Mesothelial cell of epicardium (in vitro differentiated cells): ENCODE measurements at places on chromosomes 1 and 21.

DNA sequence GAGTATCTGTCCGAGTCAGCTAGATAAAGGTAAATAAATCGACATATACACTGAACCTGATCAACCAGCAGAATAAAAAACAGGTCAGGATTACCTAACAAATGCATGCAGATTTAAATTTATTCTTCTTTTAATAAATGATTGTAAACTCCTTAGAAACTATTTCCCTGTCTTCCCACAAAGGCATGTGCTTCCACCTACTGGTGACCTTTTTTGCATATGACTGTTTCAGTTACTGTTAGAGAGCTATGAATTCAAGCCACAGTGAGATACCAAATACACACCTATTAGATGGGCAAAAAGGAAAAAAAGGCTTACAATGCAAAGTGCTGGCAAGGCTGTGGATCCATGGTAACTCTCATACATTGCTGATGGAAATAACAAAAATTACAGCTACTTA lies 957.4 kb upstream of the NCAM2 start:
- no peak for DNase-seq
- no peak overlapping the region for H3K4me3 ChIP-seq
- no peaks in the 10 kb centered on the region for H3K27me3 ChIP-seq

DNA sequence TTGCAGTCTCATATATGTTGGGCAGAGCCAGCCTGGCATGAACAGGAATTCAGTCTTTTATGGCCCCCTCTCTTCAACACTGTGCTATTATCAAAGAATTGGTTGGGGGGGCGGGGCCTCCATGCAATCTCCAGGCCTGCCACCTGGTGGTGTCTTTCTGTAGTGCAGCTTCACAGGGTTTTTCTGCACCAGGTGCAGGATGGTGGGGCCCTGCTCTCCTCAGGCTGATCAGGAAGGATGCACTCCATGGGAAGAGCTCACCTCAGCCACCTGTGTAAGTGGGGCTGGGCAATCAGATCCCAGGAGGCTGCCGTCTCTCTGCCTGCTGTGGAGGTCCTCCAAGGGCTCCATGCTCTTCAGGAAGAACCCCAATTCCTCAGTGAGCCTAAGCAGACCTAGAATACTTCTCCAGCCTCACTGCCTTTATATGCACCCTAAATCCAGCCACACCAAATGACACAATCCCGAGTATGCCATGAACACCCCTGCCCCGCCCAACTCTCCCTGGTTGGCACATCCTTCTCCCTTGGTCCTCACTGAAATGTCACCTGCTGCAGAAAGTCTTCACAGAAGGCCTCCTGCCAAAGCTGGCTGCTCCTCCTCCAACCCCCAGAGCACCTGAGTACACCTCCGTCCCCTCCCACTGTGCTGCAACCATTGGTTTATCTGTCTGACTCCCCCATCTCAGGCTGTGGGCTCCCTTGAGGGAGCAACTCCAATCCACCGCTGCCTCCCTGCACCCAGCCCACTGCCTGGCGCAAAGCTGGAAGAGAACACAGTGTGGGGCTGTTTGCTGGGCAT lies 16.5 kb downstream of the STK40 start:
- no peaks in the 10 kb centered on the region for H3K36me3 ChIP-seq
- no peaks in the 10 kb centered on the region for H3K27me3 ChIP-seq
- peaks cover 34% of the 10 kb centered on the region for H3K4me1 ChIP-seq
- no peak overlapping the region for H3K4me3 ChIP-seq
- DNase-seq, result peak; percentile 67

- H3K4me3 ChIP-seq, result no peak overlapping the region
- no peak overlapping the region for H3K27ac ChIP-seq
- peaks cover 18% of the 10 kb centered on the region for H3K4me1 ChIP-seq
- H3K36me3 ChIP-seq, result no peaks in the 10 kb centered on the region
- DNase-seq, result no peak
These were observed 37.9 kb downstream of the IL12RB2 start for GRCh38 chr1:67345556-67345955.

- no peaks in the 10 kb centered on the region for H3K36me3 ChIP-seq
- no peak overlapping the region for H3K27ac ChIP-seq
- H3K27me3 ChIP-seq, result peaks cover 23% of the 10 kb centered on the region
- no peak overlapping the region for H3K4me3 ChIP-seq
- no peaks in the 10 kb centered on the region for H3K4me1 ChIP-seq
- DNase-seq, result no peak
These were observed 65.7 kb downstream of the NPHS2 start for GRCh38 chr1:179510038-179510437.

DNA sequence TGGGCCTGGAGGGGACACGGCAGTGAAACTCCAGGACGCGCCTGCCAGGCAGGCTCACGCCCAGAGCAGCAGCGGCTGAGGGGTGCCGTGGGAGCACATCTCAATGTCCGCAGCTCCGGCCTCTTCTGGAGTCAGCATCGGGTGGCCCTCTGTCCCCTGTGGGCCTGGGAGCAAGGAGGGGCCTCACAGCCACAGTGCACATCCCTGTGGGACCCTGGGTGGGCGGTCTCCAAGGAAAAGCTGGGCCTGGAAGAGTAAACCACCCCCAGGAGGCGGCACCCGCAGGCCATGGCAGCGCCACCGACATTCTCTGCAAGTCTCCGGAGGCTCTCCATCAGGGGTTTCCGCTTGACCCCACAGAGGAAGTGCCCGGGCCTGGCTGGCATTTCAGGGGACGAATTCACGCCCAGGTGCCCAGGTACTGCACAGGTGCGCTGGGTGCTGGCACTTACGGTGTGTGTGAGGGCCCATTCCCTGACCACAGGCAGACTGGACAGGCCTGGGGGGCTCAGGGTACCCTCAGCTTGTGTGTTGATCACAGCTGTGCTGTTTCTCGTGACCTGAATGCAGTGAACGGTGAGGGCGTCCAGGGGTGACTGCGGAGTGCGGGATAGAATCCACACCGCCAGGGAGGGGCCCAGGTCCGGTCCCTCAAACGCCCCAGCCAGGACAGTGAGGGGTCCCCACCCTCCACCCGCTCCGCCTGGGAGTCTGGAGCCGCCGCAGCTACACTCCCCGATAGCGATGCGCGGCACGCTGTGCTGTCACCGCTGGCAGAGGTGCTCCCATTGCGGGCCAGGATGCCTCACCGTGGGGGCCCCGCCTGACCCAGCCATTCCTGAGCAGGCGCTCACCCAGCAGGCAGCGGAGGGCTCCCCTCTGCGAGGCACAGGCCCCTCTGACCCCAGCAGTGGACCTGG lies 16.6 kb upstream of the RNF223 start:
- H3K27ac ChIP-seq, result no peak overlapping the region
- H3K4me1 ChIP-seq, result no peaks in the 10 kb centered on the region
- H3K27me3 ChIP-seq, result no peaks in the 10 kb centered on the region
- peaks cover 11% of the 10 kb centered on the region for H3K36me3 ChIP-seq

DNA sequence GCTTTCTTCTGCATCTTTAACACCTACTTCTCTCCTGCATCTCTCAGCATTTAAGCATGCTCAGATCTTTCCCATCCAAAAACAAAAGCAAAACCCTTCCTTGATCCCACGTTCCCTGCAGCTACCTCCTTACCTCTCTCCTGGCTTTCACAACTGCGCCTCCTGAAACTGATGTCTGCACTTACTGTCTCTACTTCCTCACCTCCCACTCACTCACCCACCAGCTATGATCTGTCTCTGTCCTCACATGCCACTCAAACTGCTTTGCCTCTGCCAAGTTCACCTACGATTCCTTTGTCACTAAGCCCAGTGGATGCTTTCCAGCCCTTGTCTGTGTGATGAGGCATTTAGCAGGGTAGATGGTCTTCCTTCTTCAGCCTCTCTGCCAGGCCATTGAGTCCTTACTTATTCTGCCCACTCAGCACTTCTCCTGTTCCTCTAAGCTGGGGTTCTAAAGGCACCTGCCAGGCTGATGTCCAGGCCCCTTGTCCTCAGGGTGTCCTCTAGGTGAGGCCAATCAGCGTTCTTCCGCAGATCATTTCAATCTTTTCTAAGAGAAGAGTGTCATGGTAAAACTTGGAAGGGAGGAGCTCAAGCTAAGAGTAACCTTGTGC lies 10.0 kb upstream of the GJB3 start:
- no peaks in the 10 kb centered on the region for H3K4me1 ChIP-seq
- H3K36me3 ChIP-seq, result no peaks in the 10 kb centered on the region
- H3K27ac ChIP-seq, result no peak overlapping the region
- H3K4me3 ChIP-seq, result no peak overlapping the region

- no peaks in the 10 kb centered on the region for H3K27me3 ChIP-seq
- H3K36me3 ChIP-seq, result peaks cover 17% of the 10 kb centered on the region
- DNase-seq, result no peak
- H3K27ac ChIP-seq, result peak overlapping the region; percentile 10
- H3K4me1 ChIP-seq, result peaks cover 16% of the 10 kb centered on the region
These were observed 15.2 kb downstream of the ADSS2 start for GRCh38 chr1:244436336-244437085.

- DNase-seq, result no peak
- no peak overlapping the region for H3K4me3 ChIP-seq
- peaks cover 58% of the 10 kb centered on the region for H3K4me1 ChIP-seq
- peak overlapping the region; percentile 45 for H3K27ac ChIP-seq
- H3K36me3 ChIP-seq, result no peaks in the 10 kb centered on the region
- H3K27me3 ChIP-seq, result no peaks in the 10 kb centered on the region
These were observed 86.1 kb upstream of the ZNF326 start for GRCh38 chr1:89908672-89909436.

GRCh38 chr1:199463521-199464127 lies 563.9 kb upstream of the NR5A2 start:
- H3K4me1 ChIP-seq, result no peaks in the 10 kb centered on the region
- no peak overlapping the region for H3K4me3 ChIP-seq
- no peak overlapping the region for H3K27ac ChIP-seq
- no peaks in the 10 kb centered on the region for H3K36me3 ChIP-seq
- DNase-seq, result no peak

GRCh38 chr1:248372394-248372793 lies 3.2 kb upstream of the OR2T6 start:
- H3K27ac ChIP-seq, result no peak overlapping the region
- no peaks in the 10 kb centered on the region for H3K4me1 ChIP-seq
- no peak for DNase-seq
- H3K4me3 ChIP-seq, result no peak overlapping the region
- H3K27me3 ChIP-seq, result no peaks in the 10 kb centered on the region
- no peaks in the 10 kb centered on the region for H3K36me3 ChIP-seq

- H3K27me3 ChIP-seq, result no peaks in the 10 kb centered on the region
- H3K4me3 ChIP-seq, result no peak overlapping the region
- peaks cover 26% of the 10 kb centered on the region for H3K4me1 ChIP-seq
- DNase-seq, result no peak
These were observed 28.1 kb downstream of the ARHGEF10L start for GRCh38 chr1:17567582-17567981.

DNA sequence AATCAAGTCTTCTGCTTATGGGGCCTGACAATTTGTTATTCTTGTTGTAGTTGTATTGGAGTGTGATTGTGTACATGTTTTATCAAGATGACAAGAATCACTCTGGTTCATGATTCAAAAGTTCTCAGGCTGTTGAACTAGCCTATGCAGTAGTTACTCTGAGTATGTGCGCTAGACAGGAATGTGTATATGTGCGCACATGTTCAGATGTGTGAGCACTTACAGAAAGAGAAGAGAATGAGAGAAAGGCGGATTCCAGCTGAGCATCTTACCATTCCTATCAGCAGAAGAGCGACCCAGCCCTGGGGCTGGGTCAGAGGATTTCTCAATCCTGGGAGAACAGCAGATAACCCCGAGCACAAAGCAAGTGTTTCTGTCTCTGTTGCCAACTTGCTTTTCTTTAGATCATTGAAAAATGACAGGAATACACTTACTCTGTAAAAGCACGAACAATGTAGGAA lies 110.8 kb upstream of the HOOK1 start:
- peaks cover under 1% of the 10 kb centered on the region for H3K36me3 ChIP-seq
- no peak overlapping the region for H3K4me3 ChIP-seq
- DNase-seq, result no peak
- H3K27ac ChIP-seq, result peak overlapping the region; percentile 74

GRCh38 chr1:1540090-1540817 lies at the start of gene TMEM240:
TSS of gene TMEM240 (minus strand) at chr1:1540624. CDS start at chr1:1540346, 278 bp downstream.
- H3K36me3 ChIP-seq, result peaks cover 5% of the 10 kb centered on the region
- no peaks in the 10 kb centered on the region for H3K27me3 ChIP-seq

DNA sequence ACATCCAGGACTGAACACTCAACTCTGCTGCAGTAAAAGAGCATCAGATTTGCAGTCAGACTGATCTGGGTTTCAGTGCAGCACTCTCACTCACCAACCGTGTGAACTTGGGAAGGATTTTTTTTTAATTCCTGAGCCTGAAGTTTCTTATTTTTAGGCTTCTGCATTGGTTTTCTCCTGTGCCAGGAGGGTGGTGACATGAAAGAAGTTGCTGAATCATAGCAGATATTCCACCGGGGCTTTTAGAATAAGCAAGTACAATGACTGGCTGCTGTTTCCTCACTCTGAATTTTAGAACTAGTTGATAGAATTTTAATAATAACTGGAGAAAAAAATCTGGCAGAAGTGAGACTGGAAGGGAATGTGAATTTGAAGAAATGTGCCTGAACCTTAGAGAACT lies 11.6 kb downstream of the ADAM30 start:
- peaks cover 8% of the 10 kb centered on the region for H3K27me3 ChIP-seq
- peaks cover 6% of the 10 kb centered on the region for H3K4me1 ChIP-seq
- H3K36me3 ChIP-seq, result peaks cover 18% of the 10 kb centered on the region
- H3K27ac ChIP-seq, result no peak overlapping the region
- no peak overlapping the region for H3K4me3 ChIP-seq

DNA sequence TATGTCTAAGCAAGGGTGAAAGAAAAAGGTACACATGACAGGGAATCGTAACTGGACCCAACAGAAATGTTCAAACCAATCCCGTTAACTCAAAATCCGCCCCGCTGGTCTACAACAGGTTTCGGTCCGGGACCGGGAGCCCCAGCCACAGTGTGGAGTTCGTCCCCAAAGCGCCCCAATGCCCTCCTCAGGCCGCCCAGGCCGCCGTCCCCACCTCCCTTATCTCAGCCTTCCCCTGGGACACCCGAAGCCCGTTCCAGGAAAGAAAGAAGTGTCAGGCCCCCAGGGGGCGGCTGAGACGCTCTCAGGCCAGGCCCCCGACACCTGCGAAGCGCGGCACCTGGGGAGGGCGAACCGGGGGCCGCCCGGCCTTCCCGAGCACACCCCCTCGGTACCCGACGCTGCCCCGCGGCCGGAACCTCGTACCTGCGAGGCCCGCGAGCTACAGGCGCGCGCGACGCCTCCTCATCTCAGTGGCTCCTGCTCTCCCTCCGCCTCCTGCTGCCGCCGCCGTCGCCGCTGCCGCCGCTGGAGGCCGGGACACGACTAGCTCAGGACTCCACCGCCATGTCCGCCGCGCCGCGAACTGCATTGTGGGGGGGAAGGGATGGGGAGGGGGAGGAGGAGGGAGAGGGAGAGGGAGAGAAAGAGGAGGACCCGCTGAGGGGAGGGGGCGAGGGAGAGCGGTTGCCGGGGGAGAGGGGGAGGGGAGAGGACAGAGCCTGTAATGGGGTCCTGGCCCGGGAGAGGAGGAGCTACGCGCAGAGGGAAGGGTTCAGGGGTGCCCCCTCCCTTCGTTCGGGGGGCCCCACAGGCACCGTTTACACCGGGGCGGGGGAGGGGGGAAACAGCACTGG lies at the start of gene TUT4:
TUT4 (minus strand) TSS at position 588 of the 857 bp plus-strand sequence. CDS start 26,812 bp downstream, outside the sequence.
- peak within 1 kb of the TSS; percentile 97 for H3K27ac ChIP-seq
- DNase-seq, result peak; percentile 79
- H3K4me3 ChIP-seq, result peak within 1 kb of the TSS; percentile 72
- H3K4me1 ChIP-seq, result peaks cover 37% of the 10 kb centered on the region
- H3K27me3 ChIP-seq, result no peaks in the 10 kb centered on the region
